Activated CD4-positive, CD25-positive, alpha-beta regulatory T cell (primary cell): ENCODE measurements at places on chromosomes 5 and 9.

- no peak for DNase-seq
Measured at GRCh38 chr9:3571500-3571899, 45.7 kb upstream of the RFX3 start.

DNA sequence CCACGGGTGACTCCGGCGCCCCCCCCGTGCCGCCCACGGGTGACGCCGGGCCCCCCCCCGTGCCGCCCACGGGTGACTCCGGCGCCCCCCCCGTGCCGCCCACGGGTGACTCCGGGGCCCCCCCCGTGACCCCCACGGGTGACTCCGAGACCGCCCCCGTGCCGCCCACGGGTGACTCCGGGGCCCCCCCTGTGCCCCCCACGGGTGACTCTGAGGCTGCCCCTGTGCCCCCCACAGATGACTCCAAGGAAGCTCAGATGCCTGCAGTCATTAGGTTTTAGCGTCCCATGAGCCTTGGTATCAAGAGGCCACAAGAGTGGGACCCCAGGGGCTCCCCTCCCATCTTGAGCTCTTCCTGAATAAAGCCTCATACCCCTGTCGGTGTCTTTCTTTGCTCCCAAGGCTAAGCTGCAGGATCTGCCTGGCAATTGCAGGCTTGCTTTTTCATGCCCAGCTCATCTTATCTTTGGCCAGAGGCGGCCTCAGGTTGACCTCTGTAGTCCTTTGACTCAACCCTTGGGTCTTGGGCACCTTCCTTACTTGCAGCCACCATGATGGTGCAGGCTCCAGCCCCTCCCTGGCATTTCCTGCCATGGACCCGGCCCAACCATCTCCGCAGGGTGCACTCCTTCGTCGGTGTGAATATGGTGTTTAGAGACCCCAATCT is 9.8 kb downstream of the CEL start:
- DNase-seq, result no peak

- no peak for DNase-seq
Measured at GRCh38 chr9:126860757-126861466, 473 bp downstream of the ZBTB34 start.

DNA sequence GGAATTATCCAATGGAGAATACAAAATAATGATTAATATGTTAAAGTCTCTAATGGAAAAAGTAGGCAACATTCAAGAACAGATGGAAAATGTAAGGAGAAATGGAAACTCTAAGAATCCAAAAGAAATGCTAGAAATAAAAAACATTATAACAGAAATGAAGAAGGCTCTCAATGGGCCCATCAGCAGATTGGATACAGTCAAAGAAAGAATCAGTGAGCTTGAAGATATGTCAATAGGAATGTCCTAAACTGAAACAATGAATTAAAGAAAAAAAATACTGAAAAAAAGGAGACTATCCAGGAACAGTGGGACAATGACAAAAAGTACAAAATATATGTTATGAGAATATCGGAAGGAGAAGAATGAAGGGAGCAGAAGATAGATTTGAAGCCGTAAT is 193.1 kb downstream of the DAB2IP start:
- DNase-seq, result no peak
